ENCODE measurements at places on chromosomes 3 and 15. TPM values are rescaled to one million over a fixed set of nuclear protein-coding genes. Genes with fewer than 3 reads are reported as not detected.

The FOXB1 gene
- not detected for total RNA-seq

The ACSBG1 gene
- not detected for total RNA-seq

The COPB2 gene
- 364 TPM for total RNA-seq

The TMC3 gene
- not detected for total RNA-seq

The PTH1R gene
- total RNA-seq = 0.13 TPM

The LTF gene
- not detected for total RNA-seq

The CMTM8 gene
- total RNA-seq = 0.53 TPM

The MASP1 gene
- total RNA-seq = 1.2 TPM

The HES1 gene
- 7.0 TPM for total RNA-seq

The TMOD3 gene
- 59.7 TPM for total RNA-seq

The CTXN2 gene
- not detected for total RNA-seq

The LDHAL6B gene
- total RNA-seq = not detected

The ZBED2 gene
- total RNA-seq = 0.13 TPM

The IL20RB gene
- total RNA-seq = 0.31 TPM

The CCDC39 gene
- 0.12 TPM for total RNA-seq

The ST3GAL6 gene
- total RNA-seq = 4.9 TPM

The GNAT1 gene
- total RNA-seq = not detected

The SLC41A3 gene
- total RNA-seq = 54.2 TPM

The GLCE gene
- 39.5 TPM for total RNA-seq

The CHRNB4 gene
- total RNA-seq = not detected

The TNNC1 gene
- total RNA-seq = 2.7 TPM

The CEP152 gene
- total RNA-seq = 6.3 TPM

The ADAMTS17 gene
- 15.2 TPM for total RNA-seq

The TRIM71 gene
- not detected for total RNA-seq

Data from aortic smooth muscle cell (primary cell).